ENCODE measurements at places on chromosomes 7 and 10.

DNA sequence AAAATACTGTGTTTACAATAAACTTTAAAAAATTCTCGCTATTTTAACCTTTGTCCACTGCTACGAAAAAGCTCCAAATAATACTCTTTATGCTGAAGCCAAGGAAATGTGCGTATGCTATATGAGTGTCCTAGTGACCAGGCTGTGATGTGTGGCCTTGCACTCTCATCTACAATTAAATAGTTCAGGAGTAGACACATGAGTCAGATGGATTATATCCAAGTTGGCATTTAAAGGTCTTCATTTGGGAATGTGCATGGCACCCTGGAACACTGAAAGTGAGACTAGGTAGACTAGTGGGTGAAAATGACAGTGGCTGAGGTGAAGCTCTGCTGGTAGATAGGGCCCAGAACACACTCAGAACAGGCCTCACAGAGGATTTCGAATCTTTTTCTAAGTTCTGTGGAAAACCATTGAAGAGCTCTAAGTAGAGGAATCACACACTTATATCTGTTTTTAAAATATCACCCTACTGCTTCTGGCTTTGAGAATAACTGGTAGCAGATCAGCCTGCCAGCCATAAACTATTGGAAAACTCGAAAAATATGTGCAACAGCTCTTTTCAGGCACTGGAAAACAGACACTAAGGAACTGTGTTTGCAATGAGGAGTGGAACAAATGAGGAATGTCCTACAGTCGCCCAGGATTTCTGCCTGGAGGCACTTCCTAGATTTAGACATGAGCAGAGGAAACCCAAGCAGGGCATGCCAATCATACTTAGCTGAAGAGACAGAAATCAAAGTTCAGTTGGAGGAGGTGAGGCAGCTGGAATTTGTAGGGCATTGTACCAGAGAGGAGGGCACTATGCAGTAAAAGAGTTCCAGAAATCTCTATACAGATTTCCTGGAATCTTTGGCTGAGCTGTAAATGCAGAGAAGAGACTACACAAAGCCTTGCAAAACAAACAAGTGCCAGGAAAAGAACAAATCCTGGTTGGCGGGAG lies 603.8 kb upstream of the LRRTM3 start:
- DNase-seq: no peak

DNA sequence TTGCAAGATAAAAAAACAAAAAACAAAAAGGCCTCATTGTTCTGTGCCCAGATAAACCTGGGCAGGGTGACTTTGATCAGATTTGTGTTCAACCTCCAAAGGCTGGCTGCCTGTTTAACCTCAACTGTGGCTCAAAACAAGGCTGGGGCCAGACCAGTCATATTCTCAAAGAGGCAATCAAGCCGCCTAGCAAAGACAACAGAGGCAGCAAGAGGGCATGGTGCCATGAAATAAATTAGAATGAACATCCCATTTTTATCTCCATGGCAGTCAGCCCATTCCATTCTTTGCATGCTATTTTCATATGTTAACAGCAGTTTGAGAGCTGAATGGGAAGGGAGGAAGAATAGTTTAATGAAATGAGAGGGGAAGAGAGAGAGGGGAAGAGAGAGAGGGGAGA lies 1150.3 kb downstream of the TYW1 start:
- DNase-seq: peak; percentile 81

GRCh38 chr7:81745637-81746036 lies 24.2 kb downstream of the HGF start:
- no peak for DNase-seq

GRCh38 chr7:127486654-127487053 lies 94.1 kb upstream of the ZNF800 start:
- DNase-seq: no peak

DNA sequence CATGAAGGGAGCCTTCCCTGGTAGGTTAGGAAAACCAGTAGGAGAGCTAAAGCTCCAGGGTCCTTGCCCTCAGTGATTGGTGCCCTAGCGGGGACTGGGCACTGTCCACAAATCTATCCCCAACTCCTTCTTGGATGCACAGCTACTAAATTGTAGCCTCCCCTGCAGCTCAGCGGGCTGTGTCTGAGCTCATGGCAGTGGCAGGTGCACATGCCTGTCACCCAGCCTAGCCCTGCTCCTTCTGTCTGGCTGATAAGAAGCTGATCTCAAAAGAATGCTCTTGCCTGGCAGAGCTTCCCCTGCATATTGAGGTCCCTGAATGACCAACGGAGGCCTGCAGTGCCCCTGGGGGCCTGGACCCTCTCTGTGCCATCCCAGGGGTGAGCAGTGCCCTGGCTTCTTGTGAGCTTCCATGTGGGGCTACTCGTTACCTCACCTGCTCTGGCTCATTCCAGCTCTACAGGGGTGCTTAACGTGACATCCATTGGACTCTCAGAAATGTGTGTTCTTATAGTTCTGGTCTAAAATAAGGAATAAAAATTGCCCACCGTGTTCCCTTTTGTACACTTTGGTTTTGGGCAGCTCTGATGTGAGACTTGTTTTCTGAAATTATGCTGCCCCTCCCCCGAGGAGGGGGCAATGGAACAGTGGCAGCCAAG lies 59.8 kb upstream of the ANTXRL start:
- no peak for DNase-seq

DNA sequence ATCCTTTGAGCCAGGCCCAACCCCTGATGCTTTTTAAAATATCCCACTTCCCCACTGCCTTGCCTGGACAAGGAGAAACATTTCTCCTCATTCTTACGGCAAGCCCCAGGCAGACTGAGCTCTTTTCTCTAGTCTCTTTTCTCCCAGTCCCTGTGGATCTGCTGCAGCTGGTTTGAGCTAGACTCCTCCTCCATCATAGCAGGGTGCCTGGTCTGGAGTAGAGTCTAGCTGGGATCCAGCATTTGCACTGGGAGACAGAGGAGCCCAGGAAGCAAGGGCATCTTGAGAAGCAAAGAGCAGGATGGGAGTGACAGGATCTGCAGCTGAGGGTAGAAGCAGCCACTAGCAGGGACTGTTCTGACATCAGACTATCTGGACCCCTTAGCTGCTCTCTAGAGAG lies 562.3 kb upstream of the COBL start:
- no peak for DNase-seq

DNA sequence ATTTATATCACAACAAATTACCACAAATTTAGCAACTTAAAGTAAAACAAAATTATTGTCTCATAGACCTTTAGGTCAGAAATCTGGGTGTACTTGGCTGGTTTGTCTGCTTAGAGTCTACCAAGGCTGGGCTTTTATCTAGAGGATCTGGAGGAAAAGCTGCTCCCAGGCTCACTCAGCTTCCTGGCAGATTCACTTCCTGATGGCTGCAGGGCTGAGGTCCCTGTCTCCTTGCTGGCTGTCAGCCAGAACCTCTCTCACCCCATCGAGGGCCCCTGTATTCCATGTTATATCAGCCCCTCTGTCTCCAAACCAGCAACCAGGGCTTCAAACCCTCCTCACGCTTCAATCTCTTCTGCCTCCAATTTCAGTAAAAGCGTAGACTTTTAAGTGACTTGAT lies 734.9 kb downstream of the NRG3 start:
- no peak for DNase-seq

- no peak for DNase-seq
Observed at GRCh38 chr7:134355927-134356326, 39.2 kb upstream of the SLC35B4 start.

DNA sequence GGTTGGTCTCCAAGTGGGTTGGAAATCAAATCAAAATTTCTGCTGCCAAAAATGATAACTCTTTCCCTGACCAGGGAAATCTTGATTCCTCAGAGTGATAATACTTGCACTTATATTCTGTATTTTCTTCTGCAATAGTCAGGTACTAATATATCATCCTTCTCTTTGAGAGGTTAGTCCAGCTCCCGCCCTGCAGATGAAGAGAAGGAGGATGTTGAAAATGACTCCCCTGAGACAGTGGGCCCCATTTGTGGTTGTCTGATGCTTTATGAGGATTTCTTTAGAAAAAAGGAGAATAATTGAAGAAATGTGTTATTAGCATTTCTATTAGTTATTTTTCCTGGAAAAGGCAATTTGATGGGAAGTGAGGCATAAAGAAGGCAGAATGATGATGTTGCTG lies 213.0 kb downstream of the SEC23IP start:
- no peak for DNase-seq

DNA sequence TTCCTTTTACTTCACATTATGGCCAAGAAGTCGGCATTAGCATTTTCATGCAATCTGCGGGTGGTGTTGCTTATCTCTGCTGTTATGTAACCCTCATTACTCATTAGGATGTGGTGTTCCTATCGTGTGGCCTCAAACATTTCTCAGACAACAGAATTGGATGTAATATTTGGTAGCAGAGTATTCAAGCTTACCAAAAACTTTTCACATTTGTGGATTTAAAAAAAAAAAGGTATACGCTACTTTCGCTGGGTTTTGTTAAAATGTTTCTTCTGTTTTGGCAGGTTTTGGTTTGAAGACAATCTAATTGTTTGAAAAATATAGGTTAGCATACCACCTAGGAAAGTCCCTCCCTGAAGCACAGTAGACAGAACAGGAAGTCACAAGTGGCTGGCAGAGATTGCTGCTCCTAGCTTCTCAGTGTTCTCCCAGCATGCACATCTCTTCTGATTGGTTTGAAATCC lies 128.8 kb downstream of the GATA3 start:
- no peak for DNase-seq

DNA sequence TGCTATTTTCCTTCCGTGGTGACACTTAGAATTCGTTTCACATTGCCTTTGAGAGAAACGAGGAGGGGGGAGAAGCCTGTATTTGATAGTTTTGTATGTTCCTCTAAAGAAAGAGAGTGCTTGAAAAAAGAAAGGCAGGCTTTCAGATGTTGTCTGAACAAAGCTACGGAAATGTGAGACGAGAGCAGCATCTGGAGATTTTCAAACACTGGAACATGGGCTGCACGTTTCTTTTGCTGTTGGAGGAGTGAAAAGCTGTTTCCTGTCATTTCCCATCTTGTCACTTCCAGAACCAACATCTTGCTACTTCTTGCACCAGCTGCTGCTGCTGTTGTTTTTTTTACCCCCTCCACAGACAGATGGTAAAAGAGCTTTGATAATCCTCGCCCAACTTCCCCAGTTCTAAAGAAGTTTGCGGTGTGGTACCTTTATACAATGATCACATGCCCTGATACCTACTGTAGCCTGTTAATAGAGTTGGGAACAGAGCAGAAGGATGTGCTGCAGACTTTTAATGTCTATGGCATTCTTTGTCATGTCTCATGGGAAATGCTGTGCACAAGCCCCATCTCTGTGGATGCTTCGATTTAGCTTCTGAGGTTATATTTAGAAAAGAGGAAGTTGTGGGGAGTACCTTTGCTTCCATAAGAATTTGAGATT lies 408.1 kb downstream of the AUTS2 start:
- no peak for DNase-seq

GRCh38 chr10:11207560-11207844 lies 189.8 kb downstream of the CELF2 start:
- no peak for DNase-seq

- DNase-seq: no peak
Observed at GRCh38 chr10:35449944-35450343, 113.6 kb downstream of the CCNY start.

DNA sequence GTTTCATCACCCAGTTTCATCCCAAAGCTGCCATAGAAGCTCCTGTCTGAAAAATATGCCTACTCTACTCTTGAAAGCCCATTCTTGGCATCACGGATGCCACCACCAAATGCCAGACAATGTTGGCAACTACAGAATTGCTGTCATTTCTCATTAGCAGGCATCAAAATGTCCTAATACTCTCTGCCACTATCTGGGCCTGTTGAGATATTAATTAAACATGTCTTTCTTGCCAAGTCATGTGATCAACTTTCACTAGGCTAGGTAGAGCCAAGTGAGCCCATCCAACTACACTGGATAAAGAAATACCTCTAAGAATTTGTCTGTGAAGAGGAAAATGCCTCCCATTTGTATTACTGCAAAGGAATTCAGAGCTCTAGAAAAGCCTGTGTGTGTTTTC lies 1093.3 kb upstream of the C7orf33 start:
- DNase-seq: no peak

DNA sequence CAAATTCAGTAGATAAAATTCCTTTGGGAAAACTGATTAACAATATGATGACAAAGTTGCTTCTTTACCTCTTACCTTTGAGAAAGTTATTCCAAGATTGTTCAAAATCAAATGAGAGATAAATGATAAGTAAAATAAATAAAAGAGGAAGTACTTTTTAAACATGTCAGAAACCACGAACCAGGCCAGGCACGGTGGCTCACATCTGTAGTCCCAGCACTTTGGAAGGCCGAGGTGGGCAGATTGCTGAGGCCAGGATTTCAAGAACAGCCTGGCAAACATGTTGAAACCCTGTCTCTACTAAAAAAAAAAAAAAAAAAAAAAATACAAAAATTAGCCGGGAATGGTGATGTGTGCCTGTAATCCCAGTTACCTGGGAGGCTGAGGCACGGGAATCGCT lies 296.6 kb downstream of the HGF start:
- no peak for DNase-seq

DNA sequence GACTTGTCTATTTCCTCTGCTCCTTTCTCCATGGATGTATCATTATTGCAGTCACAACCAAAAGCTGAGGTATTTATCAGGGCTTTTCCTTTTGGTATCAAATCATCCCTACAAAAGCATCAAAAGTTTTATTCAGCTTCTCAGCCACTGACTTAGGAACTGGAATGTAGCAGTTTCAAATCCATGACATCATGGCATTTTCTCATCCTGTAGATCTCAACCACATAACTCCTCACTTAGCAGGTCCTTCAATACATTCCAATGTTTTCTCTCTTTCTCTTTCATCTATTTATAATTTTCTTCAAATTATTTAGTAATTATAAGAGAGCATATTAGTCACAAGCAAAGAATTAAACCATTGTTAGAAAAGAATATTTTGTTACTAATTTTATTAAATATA lies 537.4 kb upstream of the SORCS1 start:
- DNase-seq: no peak

DNA sequence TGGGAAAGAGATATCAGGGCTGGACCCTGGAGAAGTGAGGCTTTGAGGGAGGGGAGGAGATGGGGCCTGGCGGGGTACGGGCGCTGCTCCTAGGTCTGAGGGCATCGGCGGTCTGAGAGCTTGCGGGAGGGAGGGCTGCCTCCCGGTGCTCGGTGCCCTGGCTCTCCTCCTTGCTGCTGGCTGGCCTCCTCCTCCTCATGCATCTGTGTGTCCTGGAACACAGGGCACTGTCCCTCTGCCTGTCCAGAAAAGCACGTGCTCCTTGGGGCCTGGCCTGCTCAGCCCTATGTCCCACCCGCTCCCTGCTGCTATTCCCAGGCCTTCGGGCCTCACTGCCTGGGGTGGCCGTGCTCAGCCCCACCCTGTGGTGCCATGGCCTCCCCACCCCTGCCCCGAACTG lies 166.9 kb downstream of the RNF216 start:
- DNase-seq: no peak

DNA sequence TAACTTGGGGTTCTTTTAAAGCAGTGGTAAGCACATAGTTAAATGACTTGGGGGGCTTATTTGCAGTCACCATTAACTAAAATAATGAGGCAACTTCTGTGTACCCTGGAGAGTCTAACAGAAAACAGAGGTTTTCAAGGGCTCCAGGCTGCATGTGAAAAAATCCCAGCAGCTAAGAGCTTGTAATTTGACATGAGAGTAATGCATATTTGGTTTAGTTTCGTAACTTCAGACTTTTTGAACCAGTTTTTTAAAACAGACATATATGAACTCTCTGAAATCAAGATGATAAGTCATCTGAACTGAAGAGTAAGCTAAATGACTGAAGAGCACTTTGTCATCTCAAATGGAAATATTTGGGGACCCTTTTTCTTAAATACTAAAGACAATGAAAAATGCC lies 40.2 kb upstream of the IFRD1 start:
- DNase-seq: no peak

- no peak for DNase-seq
Observed at GRCh38 chr10:128741680-128742079, 615.5 kb upstream of the MKI67 start.

GRCh38 chr10:33139181-33139646 lies 181.2 kb upstream of the ITGB1 start:
- no peak for DNase-seq

Measured in NCI-H1105 (cell line).